HTR-8/SVneo (cell line): ENCODE measurements at places on chromosomes 4 and X.

GRCh38 chr4:52664479-52664878 lies 5.4 kb upstream of the USP46 start:
- DNase-seq, result no peak

DNA sequence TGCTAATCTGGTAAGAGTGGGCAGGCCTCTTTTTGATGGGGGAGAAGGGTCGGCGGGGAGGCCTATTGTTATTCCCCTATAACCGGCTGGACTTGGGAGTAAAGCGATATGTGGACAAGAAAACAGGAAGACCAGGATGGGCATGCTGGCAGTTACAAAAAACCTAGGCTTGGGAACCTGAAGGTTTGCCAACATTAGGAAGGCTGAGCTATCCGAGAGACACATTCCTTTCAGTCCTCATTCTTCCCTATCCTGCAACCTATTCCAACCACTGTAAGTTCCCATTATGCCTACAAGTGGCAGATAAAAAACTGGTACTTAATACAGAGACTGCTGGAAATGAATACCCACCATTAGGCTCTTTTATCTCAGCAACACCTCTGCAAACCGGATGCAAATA lies 32.4 kb upstream of the CT47C1 start:
- DNase-seq, result no peak

GRCh38 chr4:131459430-131460101 lies 1689.5 kb upstream of the PCDH10 start:
- no peak for DNase-seq

DNA sequence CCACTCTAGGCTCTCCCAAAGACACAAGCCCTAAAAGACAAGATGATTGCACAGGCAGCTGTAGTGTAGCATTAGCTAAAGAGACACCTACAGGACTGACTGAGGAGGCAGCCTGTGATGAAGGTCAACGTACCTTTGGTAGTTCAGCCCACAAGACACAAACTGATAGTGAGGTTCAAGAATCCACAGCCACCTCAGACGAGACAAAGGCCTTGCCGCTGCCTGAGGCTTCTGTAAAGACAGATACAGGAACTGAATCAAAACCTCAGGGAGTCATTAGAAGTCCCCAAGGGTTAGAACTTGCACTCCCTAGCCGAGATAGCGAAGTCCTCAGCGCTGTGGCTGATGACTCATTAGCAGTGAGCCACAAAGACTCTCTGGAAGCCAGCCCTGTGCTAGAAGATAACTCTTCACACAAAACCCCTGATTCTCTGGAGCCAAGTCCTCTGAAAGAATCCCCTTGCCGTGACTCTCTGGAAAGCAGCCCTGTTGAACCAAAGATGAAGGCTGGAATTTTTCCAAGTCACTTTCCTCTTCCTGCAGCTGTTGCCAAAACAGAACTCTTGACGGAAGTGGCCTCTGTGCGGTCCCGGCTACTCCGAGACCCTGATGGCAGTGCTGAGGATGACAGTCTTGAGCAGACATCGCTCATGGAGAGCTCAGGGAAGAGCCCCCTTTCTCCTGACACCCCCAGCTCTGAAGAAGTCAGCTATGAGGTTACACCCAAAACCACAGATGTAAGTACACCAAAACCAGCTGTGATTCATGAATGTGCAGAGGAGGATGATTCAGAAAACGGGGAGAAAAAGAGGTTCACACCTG lies 306.3 kb downstream of the ANK2 start:
- peak; percentile 46 for DNase-seq

DNA sequence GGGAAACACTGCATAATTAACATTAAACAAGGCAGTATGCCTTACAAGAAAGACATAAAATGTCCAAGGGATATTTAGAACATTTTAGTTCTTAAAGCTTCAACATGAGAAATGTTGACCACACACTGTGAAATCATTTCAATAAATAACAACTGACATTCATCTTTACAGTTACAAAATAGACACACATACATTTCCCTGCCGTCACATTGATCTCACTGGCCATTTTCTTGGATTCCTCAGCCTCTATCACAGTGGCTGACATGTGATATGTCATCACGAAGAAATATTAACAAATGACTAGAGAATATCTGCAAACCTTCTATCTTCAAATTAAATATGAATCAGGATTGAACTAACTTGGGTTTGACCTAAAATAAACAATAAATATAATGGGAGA lies 1.9 kb downstream of the CXCL2 start:
- no peak for DNase-seq

DNA sequence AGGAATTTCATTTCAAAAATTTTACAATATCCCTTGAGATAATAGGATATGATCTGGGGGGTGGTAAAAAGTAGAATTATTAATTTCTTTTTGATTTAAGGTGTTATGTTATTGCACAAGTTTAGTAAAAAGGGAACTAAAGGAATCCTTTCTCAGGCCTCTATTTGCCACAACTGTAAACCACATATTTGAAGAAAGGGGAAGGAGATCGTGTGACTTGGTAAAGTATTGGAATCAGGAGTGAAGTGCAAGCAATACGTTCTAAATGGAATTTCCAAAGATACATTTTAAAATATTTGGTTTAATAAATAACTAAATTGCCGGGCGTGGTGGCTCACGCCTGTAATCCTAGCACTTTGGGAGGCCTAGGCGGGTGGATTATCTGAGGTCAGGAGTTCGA lies 35.3 kb upstream of the SCRG1 start:
- no peak for DNase-seq

- DNase-seq, result peak; percentile 51
These were observed 66.5 kb upstream of the TMEM184C start for GRCh38 chr4:147550626-147551246.

DNA sequence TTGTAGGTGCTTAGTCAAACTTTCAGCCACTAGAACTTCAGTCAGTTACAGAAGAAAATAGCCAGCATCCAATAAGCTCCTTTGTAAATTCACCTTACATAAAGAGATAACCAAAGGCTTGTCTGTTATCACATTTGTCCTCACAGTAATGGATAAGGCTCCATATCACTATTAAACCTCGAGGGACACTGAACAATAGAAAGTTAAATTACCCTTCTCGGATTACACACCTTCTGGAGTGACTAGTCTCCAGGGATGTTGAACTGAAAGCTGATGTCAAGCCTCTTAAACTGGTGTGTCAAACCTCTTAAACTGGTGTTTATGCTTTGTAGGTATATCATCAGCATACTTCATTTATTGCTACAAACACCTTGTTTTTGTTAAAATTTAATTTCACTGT lies 639.0 kb downstream of the CENPC start:
- no peak for DNase-seq

DNA sequence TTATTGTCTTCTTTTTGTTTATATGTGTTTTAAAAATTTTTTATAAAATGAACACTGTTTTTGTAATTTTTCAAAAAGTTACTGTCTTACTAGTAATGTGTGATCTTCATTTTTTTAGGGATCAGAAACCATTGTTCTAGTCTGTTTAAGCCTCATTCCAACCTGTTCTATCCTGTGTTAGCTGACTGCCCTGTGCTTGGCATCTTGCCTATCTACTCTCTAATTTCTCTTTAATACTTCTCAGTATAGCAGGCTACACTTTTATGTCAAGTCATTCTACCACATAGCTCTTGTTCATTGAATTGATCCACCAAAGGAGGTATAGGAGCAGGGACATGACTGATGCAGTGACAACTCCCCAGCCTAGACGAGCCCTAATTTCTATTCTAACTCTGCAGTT lies 70.2 kb upstream of the PLS3 start:
- no peak for DNase-seq

DNA sequence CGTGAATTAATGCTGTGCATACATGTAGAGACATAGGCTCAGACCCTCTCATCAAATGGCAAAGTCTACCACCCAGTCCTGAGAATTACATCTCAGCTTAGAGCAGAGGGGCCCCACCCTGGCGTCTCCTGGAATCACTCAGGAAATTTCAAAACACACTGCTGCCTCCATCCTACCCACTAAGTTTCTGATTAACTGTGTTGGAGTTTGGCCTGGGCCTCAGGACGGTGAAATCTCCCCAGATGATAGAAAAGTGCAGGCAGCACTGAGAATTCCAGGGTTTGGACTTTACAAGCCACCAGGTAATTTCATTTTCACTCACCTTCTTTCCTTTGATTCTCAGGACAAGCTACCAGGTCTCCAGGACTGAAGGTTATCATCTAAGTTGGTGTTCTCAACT lies 3.3 kb upstream of the FAM9C start:
- DNase-seq, result no peak

GRCh38 chr4:152961014-152961772 lies 25.1 kb downstream of the FHDC1 start:
- DNase-seq, result no peak

- no peak for DNase-seq
These were observed 283.7 kb downstream of the PACRGL start for GRCh38 chr4:20983763-20984575.

- DNase-seq, result no peak
These were observed 19.6 kb downstream of the ATP5ME start for GRCh38 chr4:654503-654845.

- no peak for DNase-seq
These were observed 831.5 kb downstream of the STIM2 start for GRCh38 chr4:27692158-27692557.

DNA sequence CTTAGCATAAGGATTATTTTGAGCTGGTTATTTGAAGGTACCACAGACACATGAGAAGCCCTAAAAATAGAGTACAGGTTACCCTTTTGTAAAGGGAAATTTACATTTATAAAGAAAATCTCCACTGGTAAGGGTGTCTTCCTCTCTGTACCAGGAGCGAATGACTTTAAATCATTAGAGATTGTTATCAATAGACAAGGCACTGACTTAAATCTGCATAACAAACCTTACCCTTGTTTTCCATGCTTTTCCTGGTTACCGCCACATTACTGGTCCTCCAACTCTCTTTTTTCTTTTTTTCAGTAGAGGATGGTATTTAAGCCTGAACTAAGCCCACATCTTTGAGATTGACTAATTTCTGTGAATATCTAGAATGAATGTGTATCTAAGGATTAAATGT lies 129.8 kb downstream of the SLC7A11 start:
- no peak for DNase-seq

DNA sequence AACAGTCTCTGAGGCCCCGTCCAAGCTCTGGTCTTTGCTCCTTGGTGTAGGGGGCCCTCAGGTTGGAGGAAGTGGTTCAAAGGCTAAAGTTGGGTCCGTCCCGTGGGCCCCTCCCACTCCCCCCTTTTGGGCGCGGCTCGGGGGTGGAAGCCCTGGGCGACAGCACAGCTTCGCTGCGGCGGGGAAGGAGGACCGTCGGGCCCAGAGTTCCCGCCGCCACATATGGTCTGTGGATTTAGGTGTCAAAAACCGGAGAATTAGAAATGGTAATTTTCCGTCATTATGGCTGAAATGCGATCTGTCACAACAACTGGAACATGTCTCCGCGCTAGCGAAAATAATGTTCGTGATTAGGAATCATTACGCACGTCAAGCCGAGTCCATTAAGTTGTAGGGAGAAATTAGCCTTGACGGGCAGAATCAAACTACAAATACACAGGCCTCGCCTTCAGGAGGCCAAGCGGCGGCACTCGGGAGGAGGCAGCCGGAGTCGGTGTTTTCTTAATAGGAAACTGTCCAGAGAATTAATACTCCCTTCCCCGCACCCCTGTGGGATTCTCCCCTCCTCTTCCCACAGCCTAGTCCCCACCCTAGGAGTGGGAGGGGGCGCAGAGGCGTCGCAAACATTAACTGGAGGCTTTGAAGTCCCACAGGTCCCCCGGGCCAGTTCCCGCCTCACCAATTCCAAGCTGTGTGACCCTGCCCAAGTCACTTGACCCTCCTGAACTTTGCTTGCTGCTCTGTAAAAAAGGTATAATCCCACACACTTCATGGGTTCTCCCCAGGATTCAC lies 15.0 kb downstream of the NKX3-2 start:
- no peak for DNase-seq

DNA sequence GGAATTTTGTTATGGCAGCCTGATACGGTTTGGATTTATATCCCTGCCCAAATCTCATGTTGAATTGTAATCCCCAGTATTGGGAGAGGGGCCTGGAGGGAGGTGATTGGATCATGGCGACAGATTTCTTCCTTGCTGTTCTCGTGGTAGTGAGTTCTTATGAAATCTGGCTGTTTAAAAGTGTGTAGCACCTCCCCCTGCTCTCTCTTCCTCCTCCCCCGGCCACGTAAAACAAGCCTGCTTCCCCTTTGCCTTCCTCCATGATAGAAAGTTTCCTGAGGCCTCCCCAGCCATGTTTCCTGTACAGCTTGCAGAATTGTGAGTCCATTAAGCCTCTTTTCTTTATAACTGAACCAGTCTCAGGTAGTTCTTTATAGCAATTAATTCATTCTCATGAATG lies 37.9 kb downstream of the SUPT20HL2 start:
- DNase-seq, result no peak

DNA sequence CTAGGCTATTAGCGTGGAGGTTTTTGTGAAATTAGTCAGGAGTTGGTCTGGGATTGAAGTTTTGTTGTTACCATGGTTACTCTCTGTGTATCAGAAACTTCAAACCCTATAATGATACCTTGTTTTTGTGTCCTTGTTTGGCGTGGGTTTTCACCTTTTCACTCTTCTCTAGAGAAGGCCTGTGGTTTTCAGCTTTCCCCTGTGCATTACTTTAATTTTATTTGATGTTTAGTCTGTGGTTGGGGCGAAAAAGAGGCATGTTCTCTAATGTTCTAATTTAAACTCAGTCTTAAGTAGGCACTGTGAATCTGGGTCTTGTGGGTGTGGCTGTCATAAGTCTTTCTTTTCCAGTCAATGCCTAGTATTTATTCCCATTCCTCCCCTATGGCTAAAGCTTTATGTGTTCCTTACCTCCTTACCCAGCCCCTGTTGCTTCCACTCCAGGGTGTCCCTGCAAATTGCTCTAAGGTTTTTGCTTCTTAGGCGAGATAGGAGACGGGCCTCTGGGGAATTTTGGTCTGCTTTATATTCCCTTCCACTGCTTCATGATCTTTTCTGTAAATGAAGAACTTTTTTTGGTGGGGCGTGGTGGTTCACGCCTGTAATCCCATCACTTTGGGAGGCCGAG lies 326.3 kb upstream of the ZCCHC13 start:
- no peak for DNase-seq

- DNase-seq, result no peak
These were observed 8.4 kb upstream of the SORBS2 start for GRCh38 chr4:185820146-185821028.
